Activated T-helper 17 cell treated with anti-CD3 and anti-CD28 coated beads, Interleukin-2, amount 50 U/mL, for 72 hours (primary cell): ENCODE measurements at places on chromosomes 11 and 22. TPM values are rescaled to one million over a fixed set of nuclear protein-coding genes. Genes with fewer than 3 reads are reported as not detected.

GRCh38 chr11:19253153-19253745 lies 12.5 kb upstream of the E2F8 start:
- no peak for ATAC-seq

DNA sequence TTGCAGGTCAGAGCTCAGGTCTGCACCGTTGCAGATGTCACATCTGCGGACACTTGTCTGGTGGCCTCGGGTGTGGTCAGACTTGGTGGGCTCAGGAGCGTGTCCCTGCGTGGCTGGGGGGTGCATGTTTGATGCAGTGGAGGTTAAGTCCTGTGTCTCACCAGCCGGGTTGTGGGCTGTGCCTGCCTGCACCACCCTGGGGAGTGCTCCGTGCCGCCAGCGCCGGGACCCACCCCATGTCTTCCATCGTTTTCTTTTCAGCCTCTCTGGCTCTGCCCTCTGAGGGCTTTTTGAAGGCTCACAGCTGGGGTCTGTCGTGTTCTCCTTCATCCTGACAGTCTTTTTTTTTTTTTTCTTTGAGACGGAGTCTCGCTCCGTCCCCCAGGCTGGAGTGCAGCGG lies 26.0 kb downstream of the PPIL2 start:
- ATAC-seq, result no peak

DNA sequence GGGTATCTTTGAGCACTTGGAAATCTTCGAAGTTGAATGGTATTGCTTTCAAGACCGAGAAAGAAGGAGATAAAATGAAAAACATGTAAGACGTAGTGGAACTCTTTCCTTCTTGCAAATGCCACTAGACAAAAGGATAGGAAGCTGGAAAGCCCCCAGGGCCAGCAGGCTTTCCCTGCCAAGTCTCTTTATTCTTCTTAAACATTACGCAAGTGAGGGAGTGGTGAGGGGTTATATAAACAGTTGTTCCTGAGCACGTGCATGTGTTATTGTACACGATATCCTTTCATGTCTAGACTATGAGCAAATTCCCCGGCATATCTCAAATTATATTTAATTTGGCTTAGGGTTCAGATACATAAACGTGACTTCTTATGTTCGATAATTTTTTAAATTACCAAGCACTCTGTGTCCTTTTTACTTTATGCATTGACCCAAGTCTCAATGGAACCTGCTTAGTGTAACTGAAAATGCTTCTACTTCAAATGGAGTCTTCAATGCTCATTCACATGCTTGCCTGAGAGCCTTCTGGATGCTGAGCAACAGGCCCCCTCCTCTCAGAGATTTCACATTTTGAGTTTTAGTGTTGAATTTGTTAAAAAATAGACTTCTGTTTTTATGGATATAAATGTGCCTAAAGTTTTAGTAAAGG lies 59.0 kb downstream of the PPP2R1B start:
- ATAC-seq, result no peak

DNA sequence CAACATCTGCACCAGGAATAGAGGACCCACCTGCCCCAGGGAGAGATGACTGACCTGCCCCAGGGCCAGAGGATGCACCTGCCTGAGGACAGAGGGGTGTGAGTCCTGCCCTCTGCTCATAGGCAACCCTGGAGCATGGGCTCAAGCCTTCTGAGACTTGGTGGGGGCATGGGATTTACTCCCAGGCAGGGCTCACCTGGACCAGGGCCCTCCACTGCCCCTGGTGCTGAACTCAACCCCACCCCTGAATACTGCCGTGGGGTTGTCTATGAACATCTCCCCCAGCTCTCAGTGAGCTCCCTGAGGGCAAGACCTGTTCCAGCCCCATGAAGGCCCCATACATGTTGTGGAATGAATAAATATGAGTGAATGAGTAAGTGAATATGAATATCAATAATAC lies 33.8 kb upstream of the MUC5AC start:
- peak; percentile 55 for ATAC-seq

DNA sequence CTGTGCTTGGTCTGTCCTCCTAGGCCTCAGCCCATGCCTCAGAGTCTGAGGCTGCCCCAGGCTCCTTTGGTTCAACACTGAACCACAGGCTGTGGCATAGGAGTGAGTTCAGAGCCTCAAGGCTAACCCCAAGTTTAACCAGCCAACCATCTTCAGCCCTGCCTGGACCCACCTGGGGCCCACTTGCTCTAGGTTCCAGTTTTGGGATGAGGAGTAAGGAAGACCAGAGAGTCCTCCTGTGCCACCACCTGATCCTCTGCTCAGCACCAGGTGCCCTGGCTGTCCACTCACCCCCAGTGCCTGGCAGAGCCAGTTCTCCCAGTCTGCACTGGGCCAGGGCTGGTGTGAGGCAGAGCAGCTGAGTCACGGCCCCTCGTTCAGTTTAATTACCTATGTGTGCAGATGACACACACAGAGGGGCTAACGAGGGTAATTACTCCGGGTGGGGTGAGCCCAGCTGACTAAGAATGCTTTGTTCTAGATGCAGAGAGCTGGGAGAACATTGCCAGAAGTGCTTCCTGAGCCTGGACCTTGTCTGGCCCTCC lies 12.0 kb upstream of the TMPRSS13 start:
- no peak for ATAC-seq

DNA sequence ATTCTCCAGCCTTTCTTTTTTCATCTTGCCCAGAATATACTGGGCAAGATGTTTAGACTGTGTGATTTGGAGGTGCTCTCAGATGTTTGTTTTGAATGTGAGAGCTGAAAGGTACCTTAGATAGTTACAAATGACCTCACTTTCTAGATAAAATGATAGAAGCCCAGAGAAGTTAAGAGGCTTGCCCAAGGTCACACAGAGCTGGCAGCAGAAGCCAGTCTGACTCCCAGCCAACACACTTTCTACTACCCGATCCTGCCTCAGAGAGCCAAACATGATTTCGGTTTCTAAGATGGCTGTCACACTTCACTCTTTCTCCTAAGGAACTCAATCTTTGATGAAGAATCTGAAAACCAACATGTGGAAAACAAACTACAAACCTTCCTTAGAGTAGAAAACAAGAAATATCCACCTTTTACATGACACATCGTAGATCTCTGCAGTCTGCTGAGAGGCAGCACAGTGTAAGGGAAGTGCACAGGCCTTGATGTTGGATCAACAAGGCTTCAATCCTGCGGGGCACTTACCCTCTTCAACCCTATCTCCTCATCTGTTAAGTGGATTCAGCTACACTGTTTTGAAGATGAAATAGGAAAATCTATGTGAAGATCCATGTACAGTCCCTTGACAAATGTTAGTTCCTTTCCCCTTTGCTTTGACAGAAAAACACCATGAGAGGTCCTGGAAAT lies 58.6 kb downstream of the SYTL2 start:
- peak; percentile 14 for ATAC-seq

DNA sequence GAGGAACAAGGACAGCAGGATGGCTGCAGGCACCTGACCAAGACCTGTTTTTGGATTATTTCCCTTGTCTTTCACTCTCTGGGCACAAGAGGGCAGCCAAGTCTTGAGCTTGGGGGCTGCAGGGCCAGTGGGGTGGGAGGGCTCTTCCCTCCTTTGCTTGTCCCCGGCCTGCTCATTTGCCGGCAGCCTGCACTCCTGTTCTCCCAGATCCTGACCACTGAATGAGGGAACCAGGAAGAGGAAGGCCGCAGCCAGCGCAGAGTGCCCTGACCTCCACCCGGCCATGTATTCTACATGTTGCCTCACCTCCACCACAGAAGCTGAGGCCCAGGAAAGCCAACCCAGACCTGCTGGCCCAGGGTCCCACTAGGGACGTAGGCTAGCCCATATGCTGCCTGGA lies 15.5 kb upstream of the NNMT start:
- ATAC-seq, result no peak

DNA sequence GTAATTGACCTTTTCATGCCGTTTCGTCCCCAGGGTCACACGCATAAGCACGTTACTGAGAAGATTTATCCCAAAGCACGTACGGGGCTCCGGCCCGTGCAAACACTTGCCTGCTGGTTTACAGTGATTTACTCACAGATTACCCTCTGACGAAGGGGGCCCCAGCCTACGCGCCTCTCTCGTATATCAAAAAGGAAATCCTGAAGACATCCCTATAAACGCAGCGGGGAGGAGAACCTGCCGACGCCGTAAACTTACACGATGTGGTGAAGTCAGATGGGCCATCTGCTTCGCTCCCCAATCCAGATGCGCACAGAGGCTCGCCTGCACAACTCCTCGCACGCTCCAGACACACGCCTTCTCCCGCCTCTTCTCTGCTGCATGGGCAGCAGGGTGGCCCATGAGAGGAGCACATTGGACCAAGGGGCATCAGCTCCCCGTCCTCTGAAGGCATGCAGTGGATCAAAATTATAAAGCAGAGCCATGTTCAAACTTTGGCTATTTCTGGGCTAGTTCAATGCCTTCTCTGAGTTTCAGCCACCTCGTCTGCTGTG lies 123.6 kb downstream of the MN1 start:
- no peak for ATAC-seq

DNA sequence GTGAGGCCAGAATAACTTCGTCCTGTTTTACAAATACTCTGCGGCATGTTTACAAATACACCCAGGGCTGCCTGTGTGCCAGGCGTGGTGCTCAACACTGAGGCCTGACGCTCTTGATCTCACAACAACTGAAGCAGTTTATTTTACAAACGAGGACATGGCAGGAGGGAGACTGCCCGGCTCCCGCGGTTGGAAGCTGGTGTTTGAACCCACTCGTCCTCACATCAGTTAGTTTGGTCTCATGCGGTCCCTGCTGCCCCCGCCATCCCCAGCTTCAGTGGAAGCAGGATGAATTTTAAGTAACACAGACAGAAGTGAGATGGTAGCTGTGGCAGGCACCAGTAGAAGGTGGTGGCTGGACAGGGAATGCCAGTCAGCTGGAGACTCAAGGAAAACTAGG lies 16.4 kb downstream of the KIAA0930 start:
- ATAC-seq, result no peak

- no peak for ATAC-seq
Measured at GRCh38 chr11:69293087-69293486, 868 bp upstream of the MYEOV start.

DNA sequence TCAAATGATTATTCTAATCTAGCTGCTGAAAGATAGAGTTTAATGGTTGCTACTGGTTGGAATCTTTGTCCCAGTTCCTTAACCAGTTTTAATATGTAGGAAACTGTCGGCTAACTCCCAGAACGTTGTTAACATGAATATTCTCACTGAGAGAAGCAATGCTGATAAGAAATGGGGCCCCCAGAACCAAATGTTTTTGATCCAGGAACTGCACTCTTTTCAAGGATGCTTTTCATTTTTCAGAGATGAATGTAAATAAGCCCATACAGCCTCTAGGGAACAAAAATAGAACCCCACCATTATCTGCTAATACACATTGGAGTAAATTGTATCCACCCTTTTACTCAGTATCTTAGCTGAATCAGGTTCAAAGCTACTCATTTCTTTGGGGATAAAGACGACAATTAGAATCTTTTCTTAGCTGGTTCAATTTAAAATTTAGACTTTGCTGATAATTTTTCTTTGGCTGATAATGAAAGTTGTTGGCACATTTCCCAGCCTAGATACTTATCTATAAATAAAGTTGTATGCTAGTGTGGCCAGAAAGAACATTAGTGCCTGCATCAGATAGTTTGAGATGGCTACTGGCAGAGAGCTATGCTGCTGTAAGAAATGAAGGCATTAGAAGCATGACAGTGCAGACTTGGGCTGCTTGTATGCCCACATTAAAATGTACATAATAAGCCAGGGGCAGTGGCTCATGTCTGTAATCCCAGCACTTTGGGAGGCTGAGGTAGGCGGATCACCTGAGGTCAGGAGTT lies 323.3 kb upstream of the PDGFD start:
- ATAC-seq, result no peak

GRCh38 chr11:118614511-118614910 lies 7.1 kb downstream of the PHLDB1 start:
- no peak for ATAC-seq

The ZP1 gene
- 0.16 TPM for total RNA-seq

The GNG3 gene
- total RNA-seq, result not detected

The TCF20 gene
- 72.5 TPM for total RNA-seq

The BET1L gene
- total RNA-seq, result 32.5 TPM

The PLEKHB1 gene
- total RNA-seq, result 11.9 TPM

The PARVB gene
- total RNA-seq, result 50.2 TPM

The BEST1 gene
- total RNA-seq, result 0.24 TPM

The NAALAD2 gene
- not detected for total RNA-seq
